ENCODE measurements at places on chromosomes 6 and 20.
A peak's percentile ranks its signal among the peaks of the same experiment; 100 is the strongest.

GRCh38 chr6:116672306-116672705 lies 3.7 kb upstream of the ZUP1 start:
- no peak for DNase-seq

- DNase-seq, result no peak
Measured at GRCh38 chr6:81843302-81843701, 90.8 kb upstream of the TENT5A start.

DNA sequence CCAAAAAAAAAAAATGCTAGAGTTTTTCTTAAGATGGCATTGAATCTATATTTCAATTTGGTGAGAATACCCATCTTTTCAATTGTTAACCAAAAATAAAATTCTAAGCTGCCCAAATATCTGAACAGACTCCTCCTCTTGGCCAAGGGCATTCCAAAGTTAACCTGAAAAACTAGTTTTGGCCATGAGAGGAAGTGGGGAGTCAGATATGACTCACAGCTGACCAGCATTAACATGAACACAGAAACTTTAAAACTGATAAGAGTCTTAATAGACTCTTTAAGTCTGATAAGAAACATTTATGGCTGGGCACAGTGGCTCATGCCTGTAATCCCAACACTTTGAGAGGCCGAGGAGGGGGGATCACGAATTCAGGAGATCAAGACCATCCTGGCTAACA lies 171.3 kb downstream of the FAXC start:
- no peak for DNase-seq

DNA sequence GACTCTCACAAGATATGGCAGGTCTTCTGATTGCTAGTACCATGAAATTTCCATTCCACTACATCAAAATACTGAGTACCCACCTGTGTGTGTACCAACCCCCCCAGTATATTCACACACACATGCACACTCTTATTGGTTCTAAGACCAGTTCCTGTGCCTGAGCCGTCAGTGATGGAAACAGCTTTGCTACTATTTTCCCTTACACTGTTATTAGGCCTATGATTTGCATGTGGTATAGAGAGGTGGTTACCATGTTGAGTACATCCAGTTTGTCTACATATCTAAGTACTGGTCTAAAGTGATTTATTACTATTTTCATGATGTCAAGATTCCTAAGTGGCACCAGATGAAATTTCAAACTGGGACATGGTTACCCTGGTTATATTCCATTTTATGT lies 459.9 kb downstream of the BCKDHB start:
- no peak for DNase-seq

DNA sequence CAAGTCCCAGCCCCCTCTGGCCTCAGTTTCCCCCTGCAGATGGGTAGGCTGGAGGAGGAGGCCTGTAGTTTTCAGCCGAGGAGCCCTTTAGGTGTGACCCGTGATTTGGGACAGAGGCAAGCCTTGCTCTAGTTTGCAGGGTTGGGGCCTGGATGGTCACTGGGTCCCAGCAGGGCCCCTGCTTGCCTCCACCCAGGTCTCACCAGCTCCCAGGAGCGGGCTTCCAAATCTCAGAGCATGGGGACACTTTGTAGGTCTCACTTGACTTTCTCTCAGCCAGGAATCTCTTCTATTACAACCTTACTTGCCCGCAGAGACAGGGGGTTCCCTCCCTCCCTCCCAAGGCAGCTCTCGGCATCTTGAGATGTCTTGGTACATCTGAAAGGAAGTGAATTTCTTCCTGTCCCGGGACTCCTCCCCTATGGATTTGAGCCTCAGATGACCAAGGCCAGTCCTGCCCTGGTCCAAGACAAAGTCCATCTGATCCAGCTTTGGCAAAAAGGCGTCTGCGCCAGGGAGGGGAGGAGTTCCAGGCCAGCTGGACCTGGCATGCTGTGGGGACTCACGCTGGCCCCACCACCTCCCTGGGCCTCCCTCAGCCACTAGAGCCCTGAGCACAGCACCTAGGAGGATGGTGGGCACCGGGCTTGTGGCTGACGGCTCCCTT lies 47.4 kb downstream of the SRC start:
- DNase-seq, result no peak

DNA sequence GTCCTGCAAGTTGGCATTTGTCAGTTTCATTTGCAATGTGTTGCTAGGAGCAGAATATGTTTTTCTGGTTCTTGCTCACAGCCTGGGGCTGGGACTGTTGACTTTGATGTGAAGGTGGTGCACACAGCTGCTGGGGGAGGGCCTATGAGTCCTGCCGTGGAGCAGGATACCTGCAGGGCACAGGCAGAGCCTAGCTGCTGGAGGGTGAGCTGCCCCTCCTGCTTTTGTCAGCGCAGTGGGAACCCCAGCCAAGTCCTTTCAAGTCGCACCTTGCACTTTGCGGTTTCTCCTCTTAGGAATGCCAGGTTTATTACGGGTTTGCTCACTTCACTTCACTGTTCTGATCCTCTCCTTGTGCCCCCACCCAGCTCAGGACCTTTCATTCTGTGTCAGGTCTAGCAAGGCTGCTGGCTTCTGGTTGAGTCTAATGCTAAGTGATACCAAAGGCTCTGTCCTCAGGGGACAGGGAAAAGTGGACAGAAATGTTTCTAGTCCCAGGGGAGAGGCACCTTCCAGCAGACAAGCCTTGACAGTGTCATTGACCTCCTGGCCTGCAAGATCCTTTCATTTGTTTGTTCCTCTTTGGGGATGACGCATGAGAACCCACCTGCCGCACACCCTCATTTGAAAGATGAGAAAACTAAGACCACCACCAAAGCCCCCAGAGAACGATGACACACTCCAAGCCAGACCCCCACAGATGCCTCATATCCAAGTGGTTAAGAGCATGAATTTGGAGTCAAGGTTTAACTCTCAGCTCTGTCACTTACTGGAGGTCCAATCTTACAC lies 2.7 kb upstream of the SPO11 start:
- no peak for DNase-seq

DNA sequence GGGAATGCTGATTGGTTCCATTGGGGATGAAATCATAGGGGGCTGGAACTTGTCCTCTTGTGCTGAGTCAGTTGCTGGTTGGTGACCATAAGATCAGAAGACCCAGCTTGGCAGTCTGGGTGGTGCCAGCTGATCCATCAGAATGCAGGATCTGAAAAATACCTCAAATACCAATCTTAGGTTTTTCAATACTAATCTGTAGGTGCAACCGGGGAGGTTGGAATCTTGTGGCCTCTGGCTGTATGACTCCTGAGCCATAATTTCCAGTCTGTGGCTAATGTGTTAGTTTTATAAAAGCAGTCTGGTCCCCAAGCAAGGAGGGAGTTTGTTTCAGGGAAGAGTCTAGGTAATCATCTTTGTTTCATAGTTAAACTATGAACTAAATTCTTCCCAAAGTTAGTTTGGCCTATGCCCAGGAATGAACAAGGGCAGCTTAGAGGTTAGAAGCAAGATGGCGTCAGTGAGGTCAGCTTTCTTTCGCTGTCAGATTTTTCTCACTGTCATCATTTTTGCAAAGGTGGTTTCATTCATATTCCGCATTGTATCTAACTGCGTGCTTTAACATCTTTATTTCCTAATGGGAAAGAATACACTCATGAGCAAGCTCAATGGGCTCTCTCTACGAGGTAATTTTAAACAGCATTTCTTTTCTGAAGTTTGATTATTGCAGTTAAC lies 2.0 kb downstream of the ARMH2 start:
- no peak for DNase-seq

GRCh38 chr6:116666869-116667268 lies 1.7 kb downstream of the ZUP1 start:
- no peak for DNase-seq

- DNase-seq, result no peak
Measured at GRCh38 chr20:12729326-12729725, 279.4 kb upstream of the SPTLC3 start.

- DNase-seq, result no peak
Measured at GRCh38 chr6:40626886-40627285, 39.7 kb upstream of the LRFN2 start.

DNA sequence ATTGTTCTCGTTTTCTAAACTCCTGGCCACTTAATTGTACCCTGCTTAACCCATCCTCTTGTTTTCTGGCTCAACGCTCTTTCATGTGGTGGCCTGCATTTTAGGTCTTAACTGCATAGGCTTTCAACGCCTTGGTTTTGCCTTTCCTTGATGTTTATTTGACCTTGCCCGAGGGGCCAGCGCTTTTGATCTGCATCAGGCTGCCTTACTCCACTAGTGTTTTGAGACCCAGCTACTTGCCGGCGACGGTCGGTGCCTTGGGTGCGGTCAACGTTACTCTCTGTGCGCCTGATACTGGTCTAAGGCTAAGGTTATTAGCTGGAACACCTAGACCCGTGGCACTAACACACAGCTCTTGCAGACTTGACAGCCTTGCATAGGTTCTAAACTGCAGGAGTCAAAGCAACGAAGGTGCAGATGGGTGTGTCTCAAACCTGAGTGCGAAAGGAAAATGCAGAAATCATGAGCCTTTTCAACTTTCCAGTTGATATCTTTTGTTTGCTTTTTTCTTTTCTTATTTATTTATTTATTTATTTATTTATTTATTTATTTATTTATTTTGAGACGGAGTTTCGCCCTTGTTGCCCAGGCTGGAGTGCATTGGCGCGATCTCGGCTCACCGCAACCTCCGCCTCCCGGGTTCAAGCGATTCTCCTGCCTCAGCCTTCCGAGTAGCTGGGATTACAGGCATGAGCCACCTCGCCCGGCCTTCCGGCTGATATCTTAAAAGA lies 138.8 kb downstream of the HFE start:
- no peak for DNase-seq

GRCh38 chr6:17015551-17016381 lies 86.1 kb upstream of the STMND1 start:
- DNase-seq, result peak; percentile 38

Measured in T-helper 2 cell (primary cell).